ENCODE measurements at places on chromosomes 11 and 22.

DNA sequence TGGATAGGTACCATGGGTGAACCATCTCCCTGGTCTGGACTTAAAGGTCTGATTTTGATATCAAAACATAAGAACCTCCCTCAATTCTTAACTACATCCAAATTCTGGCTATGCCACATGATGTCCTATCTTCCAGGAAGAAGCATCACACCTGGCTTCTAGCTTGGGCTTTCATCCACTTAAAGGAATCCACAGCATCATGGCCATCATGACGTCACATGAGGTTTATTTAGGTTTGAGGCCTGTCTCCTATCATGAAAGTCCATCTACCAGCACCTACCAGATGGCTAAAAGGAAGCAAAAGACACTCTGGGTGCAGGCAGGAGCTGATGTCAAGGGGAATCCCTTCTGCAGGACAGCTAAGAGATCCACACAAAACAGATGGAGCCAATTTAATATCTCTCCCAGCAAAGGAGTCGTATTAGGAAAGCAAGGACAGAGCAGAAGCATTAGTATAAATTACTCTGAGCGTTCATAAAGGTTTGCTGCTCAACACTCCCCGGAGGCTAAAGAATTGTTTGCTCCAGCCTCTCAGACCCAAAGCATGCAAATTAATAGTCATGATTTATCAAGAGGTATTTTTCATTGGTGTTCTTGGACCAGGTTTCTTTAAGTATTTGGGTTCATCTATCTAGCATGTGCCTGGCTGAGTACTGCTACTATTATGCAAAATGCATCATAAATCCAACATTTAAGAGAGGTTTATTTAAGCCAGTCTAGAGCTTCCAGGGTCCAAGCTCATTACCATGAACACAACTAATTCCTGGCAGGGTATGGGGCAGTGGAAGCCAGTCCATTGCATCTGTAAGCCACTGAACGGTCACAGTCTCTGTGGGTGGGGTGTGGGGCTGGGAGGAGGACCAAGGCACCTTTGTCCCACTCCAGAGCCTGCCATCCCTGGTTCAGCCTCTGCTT is 47.2 kb downstream of the GALNT18 start:
- no peak for DNase-seq

- no peak for DNase-seq
Observed at GRCh38 chr11:9775398-9775779, 111.5 kb downstream of the SWAP70 start.

DNA sequence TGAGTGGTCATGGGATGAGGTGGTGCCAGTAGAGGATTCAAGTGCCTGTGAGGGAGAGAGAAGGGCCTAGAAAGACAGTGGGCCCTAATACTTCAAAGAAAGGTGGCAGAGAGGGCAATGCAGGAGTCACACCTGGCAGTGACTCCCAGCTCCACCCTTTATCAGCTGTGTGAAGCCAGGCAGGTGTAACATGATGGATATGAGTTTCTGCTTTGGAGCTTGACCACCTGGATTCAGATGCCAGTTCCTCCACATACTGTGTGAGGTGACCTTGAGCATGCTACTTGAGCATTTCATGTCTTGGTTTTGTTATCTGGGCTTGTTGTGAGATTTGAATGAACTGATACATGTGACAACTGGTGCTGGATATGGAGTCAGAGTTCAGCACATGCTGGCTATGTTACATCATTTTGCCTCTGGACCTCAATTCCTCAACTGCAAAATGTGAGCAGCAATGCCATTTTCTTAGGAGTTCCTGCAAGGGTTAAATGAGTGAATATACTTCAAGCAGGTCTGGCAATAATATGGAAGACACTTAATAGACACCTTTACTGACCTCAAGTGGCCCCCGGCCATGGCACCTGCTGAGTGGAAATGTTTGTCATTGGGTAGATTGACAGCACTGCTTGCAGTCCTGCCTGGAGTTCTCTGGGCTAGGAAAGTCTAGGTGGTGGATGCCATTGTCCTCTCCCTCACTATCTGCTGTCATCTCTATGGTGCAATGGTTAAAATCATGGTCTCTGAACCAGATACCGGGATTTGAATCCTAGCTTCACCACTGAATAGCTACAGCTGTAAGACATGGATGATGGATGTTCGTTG is 83.3 kb downstream of the MICAL2 start:
- DNase-seq: no peak

GRCh38 chr11:11746449-11746848 is 95.3 kb upstream of the USP47 start:
- DNase-seq: no peak

GRCh38 chr11:88326099-88326498 is 11.4 kb downstream of the CTSC start:
- no peak for DNase-seq

DNA sequence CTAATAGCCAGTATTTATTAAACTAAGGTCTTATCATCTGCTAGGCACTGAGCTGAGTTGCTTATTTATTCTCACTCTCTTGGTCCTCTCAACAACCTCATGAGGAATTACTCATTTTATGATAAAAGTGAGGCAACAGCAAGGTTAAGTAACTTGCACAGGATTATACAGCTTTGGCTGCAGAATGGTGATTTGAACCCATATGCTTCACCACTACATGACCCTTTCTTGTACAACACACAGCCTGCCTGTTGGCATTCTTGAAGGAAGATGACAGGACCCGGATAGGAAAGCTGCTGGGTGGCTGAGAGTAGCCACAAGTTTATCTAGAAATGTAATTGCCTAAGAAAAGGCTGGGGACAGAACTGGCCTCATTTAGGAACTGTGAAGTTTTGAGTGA is 5.3 kb upstream of the PARVA start:
- DNase-seq: no peak

- DNase-seq: no peak
Observed at GRCh38 chr22:44273175-44273574, 39.6 kb downstream of the SHISAL1 start.

DNA sequence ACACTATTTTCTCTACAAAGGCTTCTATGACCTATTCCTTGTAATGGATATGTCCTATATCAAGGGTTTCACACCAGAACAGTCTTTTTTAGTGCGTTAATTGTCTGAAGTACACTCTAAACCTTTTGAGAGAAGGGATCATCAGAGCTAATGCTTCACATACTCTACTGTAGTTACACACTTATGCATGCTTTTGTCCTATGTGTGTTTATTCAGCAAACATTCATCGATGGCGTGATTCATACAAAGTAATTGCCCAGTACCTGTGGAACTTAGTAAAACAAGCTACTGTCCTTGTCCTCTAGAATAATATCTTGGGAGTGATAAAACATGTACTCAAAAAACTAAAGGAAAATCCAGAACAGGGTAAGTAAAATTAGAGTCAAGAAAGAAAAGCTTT is 139.2 kb downstream of the GUCY1A2 start:
- DNase-seq: no peak

DNA sequence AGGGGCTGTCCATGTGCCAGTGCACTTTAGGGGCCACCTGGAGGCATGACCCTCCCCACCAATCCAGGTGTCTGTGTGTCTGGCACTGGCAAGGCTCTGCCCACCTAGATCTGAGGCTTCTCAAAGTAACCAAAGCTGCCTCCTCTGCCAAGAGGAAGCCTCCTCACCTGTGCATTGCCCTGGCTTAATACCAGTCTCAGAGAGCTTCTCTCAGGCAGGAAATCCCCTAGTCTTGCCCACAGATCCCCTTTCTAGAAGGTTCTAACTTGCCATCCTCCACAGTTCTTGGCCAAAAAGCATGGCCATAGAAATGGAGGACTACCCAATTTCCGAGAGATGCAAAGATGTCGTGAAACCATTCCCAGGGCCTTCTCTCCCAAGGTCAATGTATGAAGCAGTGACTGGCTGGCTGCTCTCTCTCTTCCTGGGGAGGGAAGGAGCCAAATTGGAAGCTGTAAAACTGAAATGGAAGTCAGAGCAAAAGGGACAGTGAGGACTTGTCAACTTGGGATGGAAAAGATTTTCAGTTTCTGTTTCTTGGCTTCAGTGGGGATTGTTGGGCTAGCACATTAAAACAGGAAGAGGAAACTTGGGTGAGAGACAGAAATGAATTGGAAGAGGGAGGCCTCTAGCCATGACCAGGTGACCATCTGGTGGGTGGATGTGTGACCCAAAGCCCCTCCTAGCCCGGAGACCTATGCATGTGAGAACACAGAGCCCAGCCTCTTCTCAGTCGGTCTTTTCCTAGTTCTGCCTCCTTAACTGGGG is 68.8 kb downstream of the PRDM11 start:
- DNase-seq: no peak

GRCh38 chr11:126383339-126384335 is 28.2 kb downstream of the ST3GAL4 start:
- DNase-seq: no peak

DNA sequence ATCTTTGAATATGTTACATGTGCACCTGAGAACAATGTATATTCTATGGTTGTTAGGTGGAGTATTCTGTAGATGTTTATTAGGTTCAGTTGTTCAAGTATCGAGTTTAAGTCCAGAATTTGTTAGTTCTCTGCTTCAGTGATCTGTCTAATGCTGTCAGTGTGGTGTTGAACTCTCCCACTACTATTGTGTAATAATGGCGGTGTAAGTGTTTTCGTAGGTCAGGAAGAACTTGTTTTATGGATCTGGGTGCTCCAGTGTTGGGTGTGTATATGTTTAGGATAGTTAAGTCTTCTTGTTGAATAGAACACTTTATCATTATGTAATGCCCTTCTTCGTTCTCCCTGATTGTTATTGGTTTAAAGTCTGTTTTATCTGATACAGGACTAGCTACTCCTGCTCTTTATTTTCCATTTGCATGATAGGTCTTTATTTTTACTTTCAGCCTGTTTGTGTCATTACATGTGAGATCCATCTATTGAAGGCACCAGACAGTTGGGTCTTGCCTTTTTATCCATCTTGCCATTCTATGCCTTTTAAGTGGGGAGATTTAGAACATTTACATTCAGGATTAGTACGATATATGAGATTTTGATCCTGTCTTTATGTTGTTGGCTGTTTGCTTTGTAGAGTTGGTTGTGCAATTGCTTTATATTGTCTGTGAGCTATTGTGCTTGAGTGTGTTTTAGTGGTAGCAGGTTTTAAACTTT is 121.6 kb downstream of the DDX10 start:
- DNase-seq: no peak

GRCh38 chr11:57427727-57428082 is 784 bp upstream of the SLC43A3 start:
- DNase-seq: no peak

DNA sequence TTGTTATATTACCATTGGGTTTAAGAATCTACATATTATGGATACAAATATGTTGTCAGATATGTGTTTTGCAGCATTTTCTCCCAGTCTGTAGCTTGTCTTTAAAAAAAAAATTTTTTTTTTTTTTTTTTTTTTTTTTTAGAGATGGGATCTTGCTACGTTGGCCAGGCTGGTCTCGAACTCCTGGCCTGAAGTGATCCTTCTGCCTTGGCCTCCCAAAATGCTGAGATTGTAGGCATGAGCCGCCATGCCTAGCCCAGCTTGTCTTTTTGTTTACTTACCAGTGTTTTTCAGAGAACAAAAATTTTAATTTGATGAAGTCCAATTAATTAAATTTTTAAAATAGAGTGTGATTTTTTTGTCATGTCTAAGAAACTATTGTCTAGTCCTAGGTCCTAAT is 29.8 kb downstream of the INCENP start:
- DNase-seq: no peak

DNA sequence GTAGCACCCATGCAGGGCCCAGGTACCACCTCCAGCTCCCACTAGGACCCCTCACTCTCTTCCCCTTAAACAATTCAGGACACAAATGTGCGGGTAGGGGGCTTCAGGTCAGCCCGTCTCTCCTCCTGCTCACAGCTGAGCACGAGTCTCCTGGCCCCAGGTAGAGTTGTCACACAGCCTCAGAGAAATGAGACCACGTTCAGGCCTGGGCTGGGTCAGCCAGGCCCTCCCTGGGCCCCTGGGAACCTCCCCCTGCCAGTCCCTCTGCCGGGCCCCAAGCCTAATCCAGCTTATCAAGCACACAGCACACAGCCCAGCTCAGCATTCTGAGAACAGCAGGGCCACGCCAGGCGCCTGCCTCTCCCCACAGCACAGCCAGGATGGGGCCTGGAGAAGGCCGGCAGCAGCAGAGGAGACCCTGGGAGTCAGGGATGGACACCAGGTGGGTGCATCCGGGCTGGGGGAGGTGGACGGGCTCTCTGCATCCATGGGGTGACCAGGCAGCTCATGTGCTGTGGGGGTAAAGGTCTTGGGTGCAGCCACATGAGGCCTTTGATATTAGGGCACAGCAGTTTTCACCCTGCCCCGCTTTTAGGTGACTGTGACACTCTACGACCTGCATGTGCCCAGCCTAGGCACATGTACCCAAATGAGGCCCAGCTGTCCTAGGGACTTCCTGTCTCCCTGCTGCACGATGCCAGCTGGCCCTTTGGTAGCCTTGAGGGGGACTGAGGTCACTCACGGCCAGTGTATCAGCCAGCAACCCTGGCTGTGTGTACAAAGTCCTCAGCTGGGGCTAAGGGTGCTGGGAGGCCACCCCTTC is 87.0 kb downstream of the MORC2 start:
- DNase-seq: no peak

DNA sequence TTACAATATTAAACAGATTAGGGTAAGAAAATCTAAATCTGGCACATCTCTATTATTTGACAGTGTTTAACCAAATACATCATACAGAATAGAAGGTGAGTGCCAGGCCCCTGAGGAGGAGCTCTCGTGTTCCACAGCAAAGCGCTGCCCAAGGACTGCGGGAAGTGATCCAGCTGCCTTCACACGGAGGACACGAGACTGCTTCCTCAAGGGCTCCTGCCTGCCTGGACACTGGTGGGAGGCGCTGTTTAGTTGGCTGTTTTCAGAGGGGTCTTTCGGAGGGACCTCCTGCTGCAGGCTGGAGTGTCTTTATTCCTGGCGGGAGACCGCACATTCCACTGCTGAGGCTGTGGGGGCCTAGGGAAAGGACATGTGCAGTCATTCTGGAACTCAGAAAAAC is 71.1 kb downstream of the NCAPD3 start:
- no peak for DNase-seq

DNA sequence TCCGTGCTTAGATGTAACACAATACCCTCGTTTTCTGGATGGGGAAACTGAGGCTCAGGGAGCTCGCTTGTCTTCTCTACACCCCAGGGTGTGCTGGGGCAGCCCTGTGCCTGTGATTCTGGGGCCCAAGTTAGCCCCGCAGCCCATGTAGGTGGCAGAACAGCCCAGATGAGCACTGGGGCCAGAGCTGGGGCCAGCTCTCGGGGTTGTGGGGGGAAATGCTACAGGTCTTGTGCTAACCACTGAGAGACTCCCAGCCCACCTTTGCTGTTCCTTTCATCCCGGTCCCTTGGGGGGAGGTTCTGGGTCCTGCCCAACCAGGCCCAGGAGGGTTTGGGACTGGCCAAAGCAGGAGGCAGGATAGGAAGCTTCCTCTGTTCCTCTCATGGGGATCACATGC is 13.5 kb downstream of the MYEOV start:
- no peak for DNase-seq

Data from Daoy (cell line).